ENCODE measurements at places on chromosomes 4 and X. TPM values are rescaled to one million over a fixed set of nuclear protein-coding genes. Genes with fewer than 3 reads are reported as not detected.

GRCh38 chr4:154566639-154567204, 3.9 kb downstream of the FGB start:
- no peak for DNase-seq

GRCh38 chr4:108940149-108940548, 177.3 kb upstream of the ETNPPL start:
- no peak for DNase-seq

DNA sequence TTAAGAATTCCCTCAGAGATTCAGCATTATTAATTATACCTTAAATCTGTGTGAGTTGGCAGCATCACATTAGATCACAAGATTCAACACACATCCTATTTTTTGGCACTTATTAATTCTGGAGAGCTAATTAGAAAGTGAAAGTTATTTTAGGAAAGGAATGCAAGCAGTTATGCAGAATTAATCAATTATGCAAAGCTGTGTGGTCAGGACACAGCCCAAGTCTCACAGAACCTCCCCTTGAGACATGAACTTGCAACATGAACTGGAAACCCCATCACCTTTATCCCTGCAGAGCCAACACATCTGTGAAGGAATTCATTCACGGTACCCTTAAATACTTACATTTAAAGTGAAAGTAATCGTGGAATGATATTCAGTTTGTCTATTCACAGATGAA, 80.5 kb downstream of the TSPAN5 start:
- DNase-seq = no peak

DNA sequence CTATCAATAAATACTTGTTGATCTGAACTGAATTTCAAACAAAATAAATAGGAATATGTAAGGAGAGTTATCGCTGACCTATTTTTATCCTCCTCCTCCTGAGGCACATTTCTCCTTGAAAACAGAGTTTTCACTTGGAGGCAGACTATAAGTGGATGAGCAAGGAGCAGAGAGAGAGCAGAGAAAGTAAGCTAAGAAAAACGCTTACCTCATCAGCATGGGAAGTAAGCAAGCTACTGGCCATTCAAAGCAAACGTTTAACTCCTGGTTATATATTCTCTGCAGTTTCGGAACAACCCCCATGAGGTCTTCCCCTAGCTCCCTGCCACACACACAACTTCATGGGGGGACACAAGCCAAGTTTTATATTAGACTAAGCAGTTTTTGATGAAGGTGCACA, 13.2 kb downstream of the ZDHHC9 start:
- no peak for DNase-seq

IQCM gene
- not detected for polyA plus RNA-seq

STARD8 gene
- polyA plus RNA-seq = not detected

Measured in immature natural killer cell (primary cell).